Tibial artery (tissue), 4 donors: ENCODE measurements at places on chromosomes 12 and 14.

GRCh38 chr14:21395450-21395849 is 11.6 kb upstream of the SUPT16H start:
- no peak for DNase-seq

DNA sequence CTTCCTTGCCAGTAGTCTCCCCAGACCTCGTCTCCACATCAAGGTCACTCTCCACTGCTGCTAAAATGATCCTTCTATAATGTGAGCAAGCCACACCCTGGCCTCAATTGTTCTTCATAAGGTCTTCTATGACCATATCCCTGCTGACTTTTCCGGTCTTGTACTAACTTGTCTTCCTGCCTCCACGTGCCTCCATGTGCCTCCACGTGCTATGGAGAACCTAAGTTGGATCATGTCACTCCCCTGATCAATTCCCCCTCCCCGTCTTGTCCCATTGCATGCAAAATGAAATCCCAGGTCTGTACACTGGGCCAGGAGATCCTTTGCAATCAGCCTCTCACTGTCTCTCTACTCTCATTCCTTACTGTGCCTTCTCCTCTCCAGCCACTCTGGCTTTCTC is 110.6 kb downstream of the TTC8 start:
- no peak for DNase-seq

DNA sequence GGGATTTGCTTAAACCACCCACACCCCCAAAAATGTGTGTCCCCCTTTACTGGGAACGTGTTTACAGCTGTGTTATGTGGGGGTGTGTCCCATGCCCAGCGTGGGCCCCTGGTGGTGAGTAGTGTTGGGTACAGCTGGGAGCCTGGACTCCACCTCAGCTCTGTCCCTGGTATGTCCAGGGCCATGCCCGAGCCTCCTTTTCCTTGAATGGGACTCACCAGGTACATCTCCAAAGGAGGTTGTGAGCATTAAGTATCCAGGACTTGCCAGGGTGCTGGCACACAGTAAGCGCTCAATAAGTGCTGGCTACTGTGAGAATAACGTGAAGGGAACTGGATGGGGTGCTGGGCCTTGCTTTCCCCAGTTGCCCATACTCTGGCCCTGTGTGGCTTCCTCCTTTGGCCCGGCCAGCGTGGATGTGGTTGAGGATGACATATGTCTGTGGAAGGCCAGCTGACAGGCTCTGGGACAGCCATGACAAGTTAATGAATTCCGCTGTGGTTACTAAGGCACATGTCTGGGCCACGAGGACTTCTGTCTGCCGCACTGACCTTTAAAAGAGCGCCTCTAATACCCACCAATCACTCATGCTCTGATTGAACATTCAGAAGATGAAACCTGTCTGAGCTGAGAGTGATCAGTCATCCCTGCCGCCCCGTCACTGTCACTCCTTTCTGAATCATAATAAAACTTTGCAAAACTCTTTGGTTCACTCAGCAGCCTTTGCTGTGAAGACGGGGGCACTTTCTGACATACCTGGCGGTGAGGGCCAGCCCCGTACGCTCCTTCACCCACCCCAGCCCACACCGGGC is 74.7 kb downstream of the DIO3 start:
- DNase-seq = no peak

GRCh38 chr12:78249578-78249977 is 418.9 kb downstream of the NAV3 start:
- no peak for DNase-seq

- DNase-seq = no peak
Measured at GRCh38 chr14:52044791-52045522, 23.9 kb downstream of the NID2 start.

DNA sequence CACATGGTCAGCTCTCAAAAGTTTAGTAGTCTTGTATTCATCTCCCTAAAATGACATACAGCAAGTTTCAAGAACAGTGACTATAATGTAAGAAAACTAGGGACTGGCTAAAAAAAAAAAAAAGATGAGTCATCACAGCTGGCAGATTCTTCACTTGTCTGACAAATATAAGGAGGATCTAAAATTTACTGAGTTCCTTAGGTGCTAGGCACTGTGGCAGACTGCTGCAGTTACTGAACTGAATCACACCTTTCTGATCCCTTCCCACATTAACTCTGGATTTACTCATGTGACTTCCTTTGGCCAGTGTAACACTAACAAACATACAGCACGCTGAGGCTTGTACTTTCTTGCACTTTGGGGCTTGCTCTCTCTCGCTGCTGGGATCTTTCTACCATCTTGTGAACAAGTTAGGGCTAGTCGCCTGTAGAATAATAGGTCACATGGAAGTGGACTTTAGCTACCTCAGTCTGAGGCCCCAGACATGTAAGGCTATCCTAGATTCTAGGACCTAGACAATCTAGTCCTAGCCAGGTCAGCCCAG is 32.1 kb downstream of the BAZ1A start:
- no peak for DNase-seq
